ENCODE measurements at places on chromosomes 16 and 17.
A peak's percentile ranks its signal among the peaks of the same experiment; 100 is the strongest.

GRCh38 chr17:40447148-40447644 lies 3.9 kb downstream of the IGFBP4 start:
- no peak for DNase-seq

GRCh38 chr17:68200689-68201417 lies 47.0 kb upstream of the AMZ2 start:
- DNase-seq = peak; percentile 70

GRCh38 chr16:8070506-8070905 lies 519.8 kb downstream of the TMEM114 start:
- no peak for DNase-seq

- DNase-seq = no peak
Observed at GRCh38 chr16:88640498-88641247, 2.3 kb downstream of the IL17C start.

DNA sequence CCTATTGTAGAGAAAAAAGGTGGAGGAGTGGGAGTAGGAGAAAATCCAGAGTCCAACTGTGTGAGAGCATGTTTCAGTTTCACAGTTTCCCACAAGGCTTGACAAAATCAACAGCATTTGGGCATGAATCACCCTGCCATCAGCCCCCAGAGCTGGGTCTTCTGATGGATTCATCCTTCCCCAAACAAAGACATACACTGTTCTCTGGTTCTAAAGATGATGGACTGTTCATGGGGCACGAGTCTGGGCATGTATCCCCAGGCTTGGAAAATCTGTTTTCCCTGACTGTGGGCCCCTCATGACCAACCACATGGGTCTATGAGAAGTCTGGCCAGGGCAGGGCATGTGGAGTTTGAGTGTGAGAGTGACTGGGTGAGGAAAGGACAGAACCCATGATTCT lies 210.4 kb upstream of the IRX5 start:
- no peak for DNase-seq

DNA sequence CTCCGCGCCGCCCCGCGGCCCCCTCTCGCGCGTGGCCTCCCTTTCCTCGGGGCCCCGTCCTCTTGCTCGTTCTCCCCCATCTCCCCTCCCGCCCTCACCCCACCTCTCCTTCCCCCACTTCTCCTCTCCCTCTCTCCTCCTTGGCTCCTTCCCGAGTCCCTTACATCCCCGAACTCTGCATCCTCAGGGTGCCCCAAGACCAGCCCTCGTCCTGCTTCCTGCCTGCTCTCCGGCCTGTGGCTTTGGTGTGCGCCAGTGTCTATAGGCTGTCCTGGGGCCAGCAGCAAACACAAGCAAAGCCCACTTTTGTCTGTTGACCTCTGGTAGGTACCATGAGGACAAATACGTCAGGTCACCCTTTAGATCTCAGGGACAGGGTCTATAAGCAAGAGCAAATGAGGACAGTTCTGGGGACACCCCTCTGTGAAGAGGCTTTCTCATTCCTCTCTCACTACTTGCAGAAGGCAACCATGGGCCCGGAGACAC lies 284 bp upstream of the COPZ2 start:
- DNase-seq = no peak

- DNase-seq = no peak
Observed at GRCh38 chr16:57689762-57690558, 4.6 kb upstream of the DRC7 start.

DNA sequence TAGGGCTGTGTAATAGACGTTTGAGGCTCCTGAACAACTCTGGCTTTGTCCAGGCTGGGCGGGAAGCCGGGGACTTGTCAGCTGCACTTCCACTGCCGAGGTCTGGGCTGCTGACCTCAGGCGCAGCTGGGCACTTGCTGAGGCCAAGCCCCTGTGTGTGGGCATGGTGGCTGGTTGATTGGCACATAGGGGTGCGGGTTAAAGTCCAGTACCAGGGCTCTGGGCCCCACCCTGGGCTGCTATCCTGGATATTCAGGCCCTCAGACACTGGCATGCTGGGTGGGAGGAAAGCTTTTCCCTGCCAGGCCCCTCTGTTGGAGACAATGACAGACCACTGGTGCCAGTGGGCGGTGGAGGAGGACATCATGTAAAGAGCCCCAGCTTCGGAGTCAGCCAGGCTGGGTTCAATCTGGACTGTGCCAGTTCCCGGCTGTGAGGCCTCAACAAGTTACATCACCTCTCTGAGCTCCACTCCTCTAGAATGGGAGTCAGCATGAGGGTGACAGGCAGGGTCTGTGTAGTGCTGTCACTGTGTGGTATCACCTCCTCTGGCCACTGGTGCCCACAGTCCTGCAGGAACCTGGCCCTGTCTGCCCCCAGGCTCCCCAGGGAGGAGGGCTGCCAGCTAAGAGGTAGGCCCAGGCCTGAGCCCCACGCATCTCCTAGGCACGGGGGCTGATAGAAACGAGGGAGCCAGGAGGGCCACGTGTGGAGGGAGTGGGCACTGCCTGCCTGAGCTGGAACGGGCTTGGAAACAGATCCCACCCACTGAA lies 42.5 kb downstream of the PSME3IP1 start:
- no peak for DNase-seq

DNA sequence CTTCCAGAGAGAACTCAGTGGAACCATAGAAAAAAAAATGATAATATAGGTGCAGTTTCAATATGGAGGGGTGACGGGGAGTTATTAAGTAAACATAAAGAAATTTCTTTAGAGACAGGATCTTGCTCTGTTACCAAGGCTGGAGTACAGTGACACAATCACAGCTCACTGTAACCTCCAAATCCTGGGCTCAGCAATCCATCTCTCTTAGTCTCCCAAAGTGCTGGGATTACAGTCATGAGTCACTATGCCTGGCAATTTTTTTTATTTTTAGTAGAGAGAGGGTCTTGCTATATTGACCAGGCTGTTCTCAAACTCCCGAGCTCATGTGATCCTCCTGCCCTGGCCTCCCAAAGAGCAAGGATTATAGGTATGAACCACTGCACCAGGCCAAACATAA lies 48.8 kb downstream of the NLRC5 start:
- no peak for DNase-seq

- no peak for DNase-seq
Observed at GRCh38 chr16:69037373-69038160, 67.9 kb upstream of the HAS3 start.

- DNase-seq = no peak
Observed at GRCh38 chr17:77281122-77281903, 140.5 kb downstream of the SEC14L1 start.

DNA sequence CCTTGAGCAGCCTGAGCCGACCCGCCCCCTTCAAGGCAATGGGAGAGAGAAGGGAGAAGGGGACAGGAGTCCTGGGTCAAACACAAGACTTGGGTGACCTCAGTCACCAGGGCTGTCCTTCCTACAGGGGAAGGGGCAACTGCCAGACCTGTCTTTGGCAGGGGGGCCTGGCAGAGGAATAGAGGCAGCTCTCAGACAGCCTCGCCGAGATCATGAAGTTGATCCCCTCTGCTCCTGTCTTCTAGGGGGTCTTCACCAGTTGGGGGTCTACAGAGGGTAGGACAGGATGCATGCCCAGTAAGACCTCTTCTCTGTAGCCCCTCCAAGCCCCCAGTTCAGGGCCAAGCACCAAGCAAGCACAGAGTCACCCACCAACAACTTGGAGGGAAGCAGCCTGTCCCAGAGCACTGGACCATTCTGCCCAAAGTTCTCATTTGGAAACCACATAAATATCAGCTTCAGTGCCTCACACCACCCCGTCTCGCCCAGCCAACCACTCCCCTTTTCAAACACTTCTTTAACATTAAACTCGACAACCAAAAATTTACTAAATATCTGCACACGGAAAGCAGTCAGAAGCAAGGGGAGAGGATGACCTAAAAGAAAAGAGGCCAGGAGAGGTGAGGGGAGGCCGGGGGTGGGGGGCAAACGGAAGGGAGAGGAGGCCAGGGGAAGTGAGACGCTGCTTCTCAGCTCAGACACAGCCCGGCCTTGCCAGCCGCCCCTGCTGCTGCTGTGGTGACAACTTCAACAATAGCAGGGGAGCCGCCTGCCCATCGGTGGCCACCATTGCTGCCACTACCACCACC lies 7.7 kb downstream of the DOK4 start:
- DNase-seq = no peak

GRCh38 chr17:50210240-50211225 lies 9.1 kb upstream of the COL1A1 start:
- DNase-seq = no peak

Measured in activated CD4-positive, CD25-positive, alpha-beta regulatory T cell (primary cell).